ENCODE measurements at places on chromosomes 5 and 9.

DNA sequence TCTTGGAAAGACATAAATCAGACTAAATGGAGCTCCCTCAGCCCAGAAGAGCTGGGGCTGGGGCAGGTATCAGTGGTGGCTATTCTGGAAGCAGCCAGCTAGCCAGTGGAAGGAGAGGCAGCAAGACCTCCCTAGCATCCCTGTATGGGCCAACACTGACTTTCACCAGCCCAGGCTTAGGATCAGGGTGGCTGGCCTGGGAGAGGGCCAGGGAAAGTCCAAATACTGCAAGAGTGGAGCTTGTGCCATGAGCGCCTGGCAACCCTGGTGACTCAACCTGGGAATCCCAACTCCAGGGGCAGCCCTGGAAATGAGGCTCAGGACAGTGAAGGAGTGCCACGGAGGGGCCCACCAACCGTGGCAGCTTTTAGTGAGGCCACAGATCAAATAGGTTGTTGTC is 7.6 kb upstream of the IRF1 start:
- no peak for DNase-seq

- no peak for DNase-seq
These were observed 210.0 kb downstream of the AUH start for GRCh38 chr9:91151718-91152095.

- DNase-seq, result no peak
These were observed 56.8 kb downstream of the MTREX start for GRCh38 chr5:55364537-55365055.

- no peak for DNase-seq
These were observed 29.2 kb downstream of the NR2F1 start for GRCh38 chr5:93611976-93612854.

GRCh38 chr5:141010047-141010793 is 41.0 kb upstream of the PCDHB1 start:
- DNase-seq, result no peak

- no peak for DNase-seq
These were observed 9.2 kb downstream of the SPINK4 start for GRCh38 chr9:33249087-33249658.

DNA sequence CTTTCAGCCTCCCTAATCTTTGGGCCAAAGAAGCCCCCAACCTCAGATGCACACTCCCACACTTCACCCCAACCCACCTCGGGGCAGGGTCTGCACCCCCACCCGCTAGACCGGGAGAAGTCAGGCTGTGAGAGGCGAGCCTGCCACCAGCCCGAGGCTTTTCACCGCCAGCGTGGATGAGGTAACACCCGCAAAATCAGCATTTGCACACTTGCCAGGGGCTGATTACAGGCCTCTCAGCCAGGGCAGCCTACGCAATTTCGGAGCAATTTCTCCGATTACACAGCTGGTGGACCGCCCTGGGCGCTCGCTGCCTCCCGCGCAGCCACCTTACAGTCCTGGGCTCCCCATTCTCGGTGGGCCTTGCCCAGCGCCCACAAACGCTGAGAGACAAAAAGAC is 68.5 kb downstream of the FOXD1 start:
- no peak for DNase-seq

DNA sequence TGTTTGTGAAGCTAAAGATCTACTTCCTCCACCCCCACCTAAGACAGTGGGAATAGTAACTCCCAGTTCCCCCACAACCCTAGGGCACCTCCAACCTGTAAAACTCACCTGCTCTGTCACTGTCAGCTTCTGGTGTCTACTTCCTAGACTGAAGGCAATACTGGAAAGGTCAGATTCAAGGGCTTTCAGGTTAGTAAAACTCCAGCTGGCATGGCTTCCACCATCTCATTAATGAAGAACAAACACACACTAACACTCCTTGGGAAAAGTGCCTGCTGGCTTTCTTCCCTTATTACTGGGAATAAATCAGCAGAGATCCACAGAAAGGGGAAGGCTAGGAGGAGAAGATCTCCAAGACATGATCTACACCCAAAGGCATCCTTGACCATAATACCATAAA is 109.9 kb downstream of the TMEM174 start:
- DNase-seq, result no peak

- no peak for DNase-seq
These were observed 94.4 kb downstream of the CAMSAP1 start for GRCh38 chr9:135812961-135813360.

DNA sequence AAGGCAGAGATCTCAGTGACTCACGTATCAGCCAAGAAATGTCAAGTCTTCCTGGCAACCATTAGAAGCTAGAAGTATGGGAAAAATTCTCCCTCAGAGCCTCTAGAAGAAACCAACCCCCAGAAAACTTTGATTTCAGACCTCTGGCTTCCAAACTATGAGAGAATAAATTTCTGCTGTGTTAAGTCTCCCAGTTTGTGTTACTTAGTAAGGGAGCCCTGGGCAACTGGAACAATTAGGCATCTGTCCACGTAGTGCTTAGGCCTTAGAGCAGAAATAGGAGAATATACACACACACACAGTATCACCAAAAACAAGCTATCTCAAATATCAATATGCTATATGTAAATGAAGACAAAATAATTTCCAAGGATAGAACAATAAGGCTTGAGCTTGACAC is 894.8 kb upstream of the CDH10 start:
- no peak for DNase-seq

GRCh38 chr5:94906750-94907149 is 288.3 kb downstream of the SLF1 start:
- no peak for DNase-seq

DNA sequence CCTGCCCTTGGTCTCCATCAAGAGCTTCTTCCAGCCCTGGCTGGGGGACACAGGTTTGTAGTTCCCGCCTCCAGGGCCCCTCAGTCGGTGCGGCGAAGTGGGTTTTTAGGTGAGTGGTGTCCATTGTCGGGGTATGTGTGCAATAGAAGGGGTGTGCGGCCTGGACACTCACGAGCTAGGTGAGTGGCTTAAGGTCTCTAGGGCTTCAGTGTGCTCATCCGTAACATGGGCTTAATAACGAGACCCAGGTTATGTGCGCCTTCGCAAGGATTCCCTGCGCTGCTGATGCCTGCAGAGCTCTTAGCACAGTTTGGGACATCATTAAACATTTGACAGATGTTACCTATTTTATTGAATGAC is 656 bp downstream of the CEP78 start:
- no peak for DNase-seq

DNA sequence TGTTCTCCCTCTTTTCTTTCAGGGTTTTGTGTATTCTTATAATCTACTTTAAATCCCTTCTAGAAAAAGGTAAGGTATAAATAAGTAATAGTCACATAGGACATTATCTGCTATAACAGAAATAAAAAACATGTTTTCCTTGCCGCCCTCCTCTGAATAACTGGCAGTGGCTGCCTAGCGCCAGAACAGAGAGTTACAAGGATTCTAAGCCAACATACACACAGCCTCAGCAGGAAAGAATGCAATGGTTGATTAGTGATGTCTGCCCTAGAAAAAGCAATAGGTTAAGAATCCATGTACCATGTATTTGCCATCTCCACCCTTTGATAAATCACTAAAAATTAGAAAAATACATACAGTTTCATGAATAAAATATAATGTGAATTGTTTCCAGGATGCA is 4.9 kb downstream of the MED27 start:
- DNase-seq, result no peak

DNA sequence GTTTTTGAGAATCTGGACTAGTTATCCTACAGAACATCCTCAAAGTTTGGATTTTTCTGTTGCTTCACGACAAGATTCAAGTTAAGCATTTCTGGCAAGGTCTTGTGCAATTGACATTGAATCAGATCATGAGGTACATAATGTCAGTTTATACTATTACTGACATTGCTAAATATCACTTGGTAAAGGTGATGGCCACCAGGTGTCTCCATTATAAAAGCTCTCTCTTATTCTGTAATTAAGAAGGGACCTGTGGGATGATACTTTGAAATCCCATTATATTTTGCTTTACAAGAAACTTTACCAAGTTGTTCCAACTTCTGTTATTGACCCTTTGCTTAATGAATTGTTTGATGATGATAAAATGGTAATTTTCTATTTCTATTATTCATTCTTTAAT is 131.0 kb upstream of the ASTN2 start:
- no peak for DNase-seq

DNA sequence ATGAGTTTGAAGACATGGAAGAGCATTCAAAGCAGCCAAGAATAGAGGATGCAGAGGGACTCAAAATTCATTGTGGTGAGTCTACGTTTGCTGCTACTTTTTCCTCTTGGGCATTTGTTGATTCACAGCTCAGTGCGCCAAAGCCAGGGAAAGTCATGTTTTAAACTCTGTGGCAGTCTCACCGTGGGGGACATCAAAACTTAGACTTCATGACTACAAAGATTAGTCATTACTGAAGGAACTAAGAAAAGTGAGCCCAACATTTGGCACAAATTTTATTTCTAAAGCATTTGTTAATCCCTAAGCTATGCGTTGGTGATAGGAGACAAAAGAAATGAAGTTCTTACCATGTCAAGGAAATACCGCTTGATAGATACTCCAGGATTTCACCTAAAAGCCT is 73.7 kb upstream of the MTAP start:
- no peak for DNase-seq

DNA sequence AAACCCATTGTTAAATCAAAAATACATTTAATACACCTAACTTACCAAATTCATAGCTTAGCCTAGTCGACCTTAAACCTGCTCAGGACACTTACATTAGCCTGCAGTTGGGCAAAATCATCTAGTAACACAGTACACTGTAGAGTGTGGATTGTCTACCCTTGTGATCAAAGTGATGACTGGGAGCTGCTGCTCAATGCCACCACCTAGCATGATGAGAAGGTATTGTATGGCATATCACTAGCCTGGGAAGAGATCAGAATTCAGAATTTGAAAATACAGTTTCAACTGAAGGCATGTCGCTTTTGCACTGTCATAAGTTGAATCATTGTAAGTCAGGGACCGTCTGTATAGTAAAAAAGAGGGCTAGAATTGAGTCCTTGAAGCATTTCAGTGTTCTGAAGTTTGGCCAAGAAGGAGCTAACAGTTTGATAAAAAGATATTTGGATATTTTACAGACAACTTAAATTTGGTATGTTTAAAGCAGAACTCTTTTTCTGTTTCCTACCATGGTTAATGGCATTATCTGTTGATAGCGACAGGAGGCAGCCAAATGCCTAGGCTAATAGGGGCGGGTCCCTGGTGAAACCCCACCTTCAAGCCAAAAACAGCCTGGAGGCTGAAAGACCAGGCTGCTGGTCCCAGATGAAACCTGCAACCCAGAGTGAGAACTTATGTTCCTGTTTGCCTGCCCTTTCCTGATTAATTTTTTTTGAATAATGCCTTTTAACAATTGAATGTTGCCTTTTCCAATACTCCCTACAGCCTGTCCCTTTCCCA is 23.0 kb downstream of the SMIM15 start:
- no peak for DNase-seq

GRCh38 chr9:132792547-132792946 is 85.5 kb downstream of the AK8 start:
- no peak for DNase-seq

GRCh38 chr9:116958881-116959280 is 271.8 kb downstream of the TRIM32 start:
- DNase-seq, result no peak

GRCh38 chr5:12292610-12293204 is 388.5 kb upstream of the CTNND2 start:
- no peak for DNase-seq

GRCh38 chr9:129910628-129911567 is 75.6 kb downstream of the USP20 start:
- DNase-seq, result no peak

DNA sequence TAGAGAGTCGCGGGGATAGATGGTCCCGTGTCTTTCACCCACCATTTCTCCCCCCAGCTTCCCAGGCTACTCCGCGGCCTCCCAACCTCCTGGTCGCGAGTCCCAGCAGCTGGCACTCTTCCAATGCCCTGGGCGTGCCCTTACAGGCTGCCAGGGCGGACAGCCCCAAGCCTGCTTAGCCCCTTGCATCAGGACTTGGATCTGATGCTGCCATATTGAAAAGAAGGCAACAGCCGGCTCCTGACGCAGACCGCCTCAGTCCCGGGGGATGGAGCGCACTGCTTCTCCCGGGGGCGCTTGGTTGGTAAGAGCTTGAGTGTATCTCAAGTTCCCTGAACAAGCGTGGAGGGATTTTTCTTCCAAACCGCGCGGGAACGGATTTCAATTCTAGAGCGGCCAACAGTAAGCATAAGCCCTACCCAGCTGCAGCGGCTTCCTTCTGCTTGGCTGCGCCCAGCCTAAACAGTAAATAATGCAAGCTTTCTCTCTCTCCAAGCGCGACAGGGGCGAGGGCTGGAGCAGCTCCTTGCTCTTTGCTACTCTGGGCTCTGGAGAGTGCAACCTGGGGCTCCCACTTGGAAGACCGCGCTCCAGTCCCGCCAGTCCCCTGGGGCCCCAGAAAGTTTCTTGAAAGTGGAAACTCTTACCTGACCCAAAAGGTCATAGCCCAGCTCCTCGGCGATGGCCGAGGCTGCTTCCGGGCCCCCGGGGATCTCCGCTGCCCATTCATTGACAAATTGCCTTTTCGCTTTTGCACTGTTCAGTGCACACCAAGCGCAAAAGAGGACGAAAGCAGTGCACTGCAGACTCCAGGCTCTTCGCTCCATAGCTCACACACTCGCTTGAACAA is 607 bp downstream of the PCSK1 start:
- no peak for DNase-seq

DNA sequence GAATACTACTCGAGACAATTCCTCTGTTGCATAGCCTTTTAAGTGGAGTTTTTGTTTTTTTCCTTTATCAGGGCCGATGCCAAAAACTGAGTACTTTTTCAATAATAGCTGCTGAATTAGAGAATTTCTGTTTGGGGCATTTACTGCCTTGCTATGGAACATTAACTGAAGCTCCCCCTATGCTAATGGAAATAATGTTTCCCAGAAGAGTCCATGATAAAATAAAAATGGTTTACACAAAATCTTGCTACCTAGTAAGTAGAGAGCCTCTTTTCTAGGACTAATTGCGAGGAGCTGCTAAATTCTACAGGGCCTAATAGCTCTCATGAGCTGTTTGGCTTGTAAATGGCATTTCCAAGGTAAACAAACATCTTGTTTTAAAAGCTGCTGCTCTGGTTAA is 128.2 kb upstream of the MYO10 start:
- no peak for DNase-seq

- no peak for DNase-seq
These were observed 76.6 kb upstream of the PRLR start for GRCh38 chr5:35306716-35307365.

- no peak for DNase-seq
These were observed 170.5 kb downstream of the DCP2 start for GRCh38 chr5:113147101-113147508.

- no peak for DNase-seq
These were observed 764.3 kb upstream of the CTNND2 start for GRCh38 chr5:12668564-12668963.

GRCh38 chr9:19446361-19446861 is 37.6 kb downstream of the ACER2 start:
- DNase-seq, result no peak

GRCh38 chr5:74587300-74587699 is 53.2 kb downstream of the ENC1 start:
- DNase-seq, result no peak

- DNase-seq, result no peak
These were observed 230.7 kb downstream of the ASTN2 start for GRCh38 chr9:117184173-117184572.
